ENCODE measurements at places on chromosomes 11 and 22.

GRCh38 chr11:61532134-61533038 is 23.8 kb downstream of the LRRC10B start:
- no peak for DNase-seq

GRCh38 chr11:126612671-126613070 is 257.2 kb downstream of the ST3GAL4 start:
- no peak for DNase-seq

DNA sequence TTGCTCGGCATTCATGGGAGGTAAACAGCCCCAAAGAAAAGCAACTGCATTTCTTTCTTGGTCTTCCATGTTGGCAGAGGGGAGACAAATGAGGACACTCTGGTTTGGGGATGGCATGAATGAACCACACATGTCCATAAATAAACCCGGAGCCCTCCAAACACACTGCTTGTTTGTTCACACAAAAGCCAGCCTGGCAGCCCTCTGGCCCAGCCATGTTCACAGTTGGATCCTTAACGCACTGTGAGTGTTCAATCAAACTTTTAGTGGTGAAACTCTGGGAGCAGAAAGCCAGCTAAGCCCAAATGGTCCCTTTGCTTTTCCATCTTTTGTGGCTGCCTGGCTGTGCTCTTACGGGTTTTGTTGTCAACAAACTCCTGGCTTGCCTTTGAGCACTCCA is 336.8 kb downstream of the CADM1 start:
- DNase-seq: no peak

DNA sequence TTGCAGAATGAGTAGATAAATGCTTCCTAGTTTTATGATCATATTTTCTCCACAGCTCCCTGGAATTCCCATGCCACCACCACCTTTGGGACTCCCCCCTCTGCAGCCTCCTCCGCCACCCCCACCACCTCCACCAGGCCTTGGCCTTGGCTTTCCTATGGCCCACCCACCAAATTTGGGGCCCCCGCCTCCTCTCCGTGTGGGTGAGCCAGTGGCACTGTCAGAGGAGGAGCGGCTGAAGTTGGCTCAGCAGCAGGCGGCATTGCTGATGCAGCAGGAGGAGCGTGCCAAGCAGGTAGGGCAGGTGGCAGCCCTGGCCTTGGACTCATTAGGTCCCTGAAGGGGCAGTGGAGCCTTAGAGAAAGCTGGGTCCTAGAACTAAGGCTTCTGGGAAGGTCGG is 2.9 kb downstream of the SF3B2 start:
- no peak for DNase-seq

DNA sequence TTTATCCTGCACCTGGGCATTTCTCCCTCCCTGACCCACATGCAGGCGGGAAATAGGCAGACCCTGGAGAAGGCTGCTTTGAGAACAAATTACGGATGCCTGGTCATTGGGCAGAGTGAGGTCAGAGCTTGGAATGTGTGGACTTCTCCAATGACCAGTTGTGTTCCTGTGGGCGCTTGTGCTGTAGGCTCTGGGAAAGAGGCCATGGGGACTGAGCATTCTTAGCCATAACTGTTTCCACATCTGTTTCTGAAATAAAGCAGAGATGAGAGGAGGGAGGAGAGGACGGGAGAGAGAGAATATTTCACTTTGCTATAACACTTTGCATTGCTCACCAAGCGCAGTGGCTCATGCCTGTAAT is 11.2 kb upstream of the TMEM184B start:
- no peak for DNase-seq

GRCh38 chr11:43922744-43923405 is 19.6 kb upstream of the C11orf96 start:
- no peak for DNase-seq

DNA sequence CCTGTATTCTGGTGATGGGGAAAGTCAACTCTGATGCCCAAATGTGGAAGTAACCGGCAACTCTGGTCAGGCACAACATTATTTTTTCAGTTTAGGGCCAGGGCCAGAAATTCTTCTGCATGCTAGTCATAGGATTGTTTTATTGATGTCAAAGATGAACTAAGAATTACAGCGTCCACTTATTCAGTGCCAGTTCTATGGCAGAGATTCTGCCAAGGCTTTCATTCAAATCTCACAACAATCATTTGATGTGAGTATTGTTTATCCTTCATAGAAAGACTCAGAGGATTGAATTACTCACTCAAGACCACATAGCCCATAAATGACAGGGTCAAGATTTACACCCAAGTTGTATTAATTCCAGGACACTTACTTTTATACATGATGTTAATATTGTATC is 87.7 kb downstream of the TMPRSS5 start:
- no peak for DNase-seq

GRCh38 chr22:49037701-49038245 is 789.9 kb downstream of the BRD1 start:
- no peak for DNase-seq

GRCh38 chr11:88402192-88402715 is 64.7 kb upstream of the CTSC start:
- no peak for DNase-seq

- DNase-seq: no peak
Observed at GRCh38 chr11:3224401-3225057, 5.9 kb upstream of the MRGPRG start.

DNA sequence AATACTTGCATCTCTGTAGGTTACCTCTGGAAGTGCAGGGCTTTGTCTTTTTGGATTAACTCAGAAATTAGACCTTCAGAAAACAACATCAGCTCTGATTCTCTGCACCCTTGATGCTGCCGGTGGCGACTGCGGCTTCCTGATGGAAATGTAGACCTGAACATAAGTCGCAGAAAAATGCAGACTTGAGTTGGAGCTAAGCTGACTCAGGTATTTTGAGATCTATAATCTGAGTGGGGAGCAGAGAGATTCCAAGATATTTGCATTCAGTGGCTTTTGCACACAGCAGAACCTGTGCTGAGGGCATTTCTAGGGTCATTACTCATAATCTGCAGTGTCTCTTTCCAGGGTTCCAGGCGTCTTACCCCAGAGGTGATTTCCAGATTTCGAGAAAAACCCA is 18.7 kb upstream of the NFAM1 start:
- DNase-seq: no peak

DNA sequence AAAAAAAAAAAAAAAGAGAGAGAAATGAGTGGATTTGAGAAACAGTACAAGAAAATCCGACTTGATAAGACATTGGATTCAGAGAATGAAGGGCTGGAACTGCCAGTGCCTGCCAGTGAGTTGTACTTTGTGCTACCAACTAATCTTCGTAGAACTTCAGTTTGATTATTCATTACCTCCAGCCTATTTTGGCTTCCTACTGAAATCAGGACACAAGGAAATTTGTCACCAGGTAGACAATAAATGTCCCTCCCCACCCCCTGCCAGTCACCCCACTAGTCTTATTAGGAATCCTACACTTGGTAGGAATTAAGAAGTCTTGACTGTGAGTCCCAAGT is 21.4 kb upstream of the POLD3 start:
- no peak for DNase-seq
